ENCODE measurements at places on chromosomes 5 and 9.

GRCh38 chr5:153508700-153509099, 18.2 kb downstream of the GRIA1 start:
- no peak for DNase-seq

DNA sequence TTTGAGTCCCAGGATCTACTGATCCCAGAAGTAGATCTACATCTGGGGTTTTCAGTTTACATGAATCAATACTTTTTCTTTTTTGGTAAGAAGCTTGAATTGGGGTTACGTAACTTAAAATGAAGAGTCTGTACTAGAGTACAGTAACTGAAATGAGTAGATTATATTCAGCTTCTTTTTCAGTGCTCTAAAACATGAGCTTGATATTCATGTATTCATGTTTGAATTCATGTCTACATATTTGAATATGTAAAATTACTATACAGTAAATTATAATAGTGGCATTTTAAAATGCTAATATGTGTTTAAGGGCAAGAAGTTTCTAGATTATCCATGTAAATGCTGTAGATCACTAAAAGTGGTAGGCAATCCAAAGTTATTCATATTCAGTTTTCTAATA, 14.8 kb downstream of the POU5F2 start:
- no peak for DNase-seq

GRCh38 chr9:130914417-130915095, 17.9 kb upstream of the QRFP start:
- no peak for DNase-seq

DNA sequence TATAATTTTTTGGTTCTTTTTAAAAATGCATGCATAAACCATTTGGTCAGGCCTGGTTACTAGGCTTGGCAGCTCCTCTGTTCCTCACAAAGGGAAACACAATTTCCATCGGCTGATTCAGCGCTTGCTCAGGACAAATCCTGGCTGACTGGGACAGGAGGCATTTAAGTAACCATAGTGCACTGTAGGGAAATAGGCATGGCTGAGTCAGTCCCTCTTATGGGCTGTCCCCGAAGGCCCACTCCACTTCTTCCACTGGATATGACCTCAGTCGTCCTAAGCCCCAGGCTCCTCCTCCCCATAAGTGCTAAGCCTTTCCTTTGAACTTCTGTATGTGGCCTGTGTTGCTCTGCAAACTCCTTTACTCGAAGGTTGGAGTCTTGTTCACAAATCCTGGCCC, 71.2 kb upstream of the GLIS3 start:
- no peak for DNase-seq

- no peak for DNase-seq
These were observed 2.3 kb upstream of the TOR4A start for GRCh38 chr9:137275203-137275587.

DNA sequence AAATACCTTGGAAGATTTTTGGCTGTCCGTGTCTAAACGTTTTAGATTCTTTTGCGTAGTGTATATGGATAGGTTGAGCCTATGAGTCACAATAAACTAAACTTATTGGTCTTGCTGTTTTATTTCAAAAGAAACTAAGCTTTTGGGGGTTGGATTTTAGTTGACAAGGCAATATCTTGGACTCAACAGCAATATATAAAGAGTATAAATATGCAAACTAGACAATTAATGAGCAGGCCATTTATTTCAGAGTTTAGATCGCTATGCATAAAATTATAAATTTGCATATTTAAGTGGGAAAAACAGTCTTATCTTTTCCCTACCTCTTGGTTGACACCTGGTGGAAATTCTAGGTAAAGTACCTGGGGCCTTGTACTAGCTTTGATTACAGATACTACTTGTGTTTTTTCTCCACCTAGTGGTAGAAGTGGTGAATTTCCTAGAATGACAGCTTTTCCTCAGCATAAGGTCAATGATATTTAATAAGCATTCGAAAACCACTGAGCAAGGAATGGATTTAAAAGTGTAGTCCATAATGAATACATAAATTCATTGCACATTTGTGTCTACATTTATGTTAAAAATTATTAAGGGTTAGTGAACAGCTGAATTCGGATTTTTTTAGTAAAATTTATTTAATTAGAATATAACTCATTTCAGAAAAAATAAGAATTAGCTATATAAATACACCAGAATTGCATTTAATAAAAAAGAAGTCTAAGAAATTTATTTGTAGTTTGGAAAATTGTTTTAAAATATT, 1.7 kb upstream of the ARRDC3 start:
- peak; percentile 44 for DNase-seq

- DNase-seq = peak; percentile 70
These were observed 608 bp downstream of the ENTR1 start for GRCh38 chr9:136409557-136410455.

DNA sequence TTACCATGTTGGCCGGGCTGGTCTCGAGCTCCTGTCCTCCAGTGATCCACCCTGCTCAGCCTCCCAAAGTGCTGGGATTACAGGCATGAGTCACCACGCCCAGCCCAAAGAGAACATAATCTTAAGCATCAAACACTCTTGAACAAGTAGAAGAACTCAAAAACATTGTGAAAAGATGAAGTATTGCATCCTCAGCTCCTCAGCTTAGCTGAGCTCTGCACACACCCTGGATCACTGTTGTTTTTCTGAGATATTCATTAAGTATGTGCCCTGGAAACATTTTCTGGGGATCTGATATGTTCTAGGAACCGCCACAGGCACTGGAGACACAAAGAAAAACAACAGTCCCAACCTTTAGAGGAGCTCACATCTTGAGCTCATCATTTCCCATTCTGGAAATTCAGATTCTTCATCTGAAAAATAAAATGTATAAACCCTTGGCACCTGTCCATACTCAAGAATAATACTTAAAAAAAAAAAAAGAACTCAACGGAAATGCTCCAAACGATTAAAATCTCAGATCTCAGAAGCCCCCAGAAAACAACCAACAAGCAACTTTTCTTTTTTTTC, 62.2 kb upstream of the ZNF462 start:
- no peak for DNase-seq

- no peak for DNase-seq
These were observed 25.4 kb upstream of the TOMM5 start for GRCh38 chr9:37617832-37618231.

GRCh38 chr9:113886933-113887332, 10.8 kb downstream of the ZNF618 start:
- no peak for DNase-seq

DNA sequence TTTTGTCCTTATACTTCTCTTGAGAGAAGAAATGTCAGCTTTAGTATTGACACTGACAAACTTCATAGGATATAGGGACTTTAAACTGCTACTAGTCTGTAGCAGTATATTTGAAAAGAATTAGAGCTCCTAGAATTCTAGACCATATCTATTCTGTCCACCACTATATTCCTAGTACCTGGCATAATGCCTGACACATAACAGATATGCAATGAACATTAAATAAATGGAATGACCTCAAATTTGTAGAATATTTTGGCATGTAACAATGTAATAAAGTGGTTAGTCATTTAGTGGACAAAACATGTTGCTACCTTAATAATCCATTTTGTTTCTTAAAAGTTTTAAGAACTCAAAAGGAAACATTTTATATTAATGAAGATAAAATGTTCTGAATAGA, 57.5 kb downstream of the HOMER1 start:
- no peak for DNase-seq

- DNase-seq = no peak
These were observed 257.9 kb downstream of the MAN2A1 start for GRCh38 chr5:109947667-109948066.

GRCh38 chr9:15369871-15370270, 52.8 kb upstream of the SNAPC3 start:
- no peak for DNase-seq

GRCh38 chr5:30100148-30100713, 1093.3 kb upstream of the CDH6 start:
- DNase-seq = no peak

DNA sequence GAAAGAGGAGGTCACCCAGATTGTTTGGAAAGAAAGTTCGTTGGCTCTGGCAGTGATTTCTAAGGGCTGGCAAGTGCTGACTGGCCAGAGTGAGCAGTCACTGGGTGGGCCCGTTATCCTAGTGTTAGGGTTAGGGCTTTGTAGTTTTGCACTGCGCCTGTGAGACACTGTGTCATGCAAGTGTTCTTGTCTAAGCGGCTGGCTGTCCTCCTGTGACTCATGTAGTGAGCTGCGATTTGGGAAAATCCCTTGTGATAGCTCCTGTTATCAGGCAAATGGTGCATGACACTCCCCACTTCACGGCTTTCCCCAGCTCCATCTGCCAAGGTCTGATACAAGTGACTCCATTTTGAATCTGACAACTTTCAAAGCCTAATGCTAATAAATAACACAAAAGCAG, 526.0 kb upstream of the ADAMTS16 start:
- no peak for DNase-seq

- DNase-seq = no peak
These were observed 402.4 kb upstream of the PTGER4 start for GRCh38 chr5:40277161-40277906.

GRCh38 chr5:96661855-96662724, at the start of gene CAST:
Gene CAST (plus strand): TSS chr5:96662376. CDS start chr5:96662423, 47 bp downstream.
- DNase-seq = peak; percentile 71

GRCh38 chr5:124457101-124457500, 289.3 kb downstream of the ZNF608 start:
- no peak for DNase-seq

- no peak for DNase-seq
These were observed 20.1 kb upstream of the SMARCA2 start for GRCh38 chr9:1995084-1995483.

- DNase-seq = no peak
These were observed 61.4 kb upstream of the DAB2IP start for GRCh38 chr9:121589986-121590385.

DNA sequence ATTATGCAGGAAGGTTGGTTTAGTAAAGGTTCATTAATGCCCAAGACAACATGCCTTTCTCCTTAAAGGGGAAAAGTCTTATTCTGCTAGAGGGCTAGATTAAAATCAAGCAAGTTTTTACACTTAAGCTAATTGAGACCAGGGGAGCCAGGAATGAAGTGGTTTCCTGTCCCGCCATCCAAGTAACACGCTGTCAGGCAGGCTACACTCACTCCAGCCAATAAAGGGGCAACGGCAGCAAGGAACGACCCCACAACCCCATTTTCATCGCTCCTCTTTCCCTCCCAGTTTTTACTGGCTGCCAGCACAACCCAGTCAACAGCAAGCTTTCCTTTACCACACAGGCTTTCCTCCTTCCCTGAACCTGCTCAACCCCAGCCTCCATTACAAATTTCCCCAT, 225.1 kb downstream of the DCP2 start:
- no peak for DNase-seq

- DNase-seq = no peak
These were observed 68.2 kb downstream of the KCNT1 start for GRCh38 chr9:135770203-135770535.

- DNase-seq = no peak
These were observed 15.1 kb upstream of the CXCL14 start for GRCh38 chr5:135593886-135594285.

- no peak for DNase-seq
These were observed 1579.3 kb upstream of the CDH6 start for GRCh38 chr5:29614206-29614605.

GRCh38 chr5:55636683-55637082, 75.4 kb downstream of the SLC38A9 start:
- no peak for DNase-seq

- no peak for DNase-seq
These were observed 43.6 kb upstream of the ZBTB43 start for GRCh38 chr9:126761274-126761673.

DNA sequence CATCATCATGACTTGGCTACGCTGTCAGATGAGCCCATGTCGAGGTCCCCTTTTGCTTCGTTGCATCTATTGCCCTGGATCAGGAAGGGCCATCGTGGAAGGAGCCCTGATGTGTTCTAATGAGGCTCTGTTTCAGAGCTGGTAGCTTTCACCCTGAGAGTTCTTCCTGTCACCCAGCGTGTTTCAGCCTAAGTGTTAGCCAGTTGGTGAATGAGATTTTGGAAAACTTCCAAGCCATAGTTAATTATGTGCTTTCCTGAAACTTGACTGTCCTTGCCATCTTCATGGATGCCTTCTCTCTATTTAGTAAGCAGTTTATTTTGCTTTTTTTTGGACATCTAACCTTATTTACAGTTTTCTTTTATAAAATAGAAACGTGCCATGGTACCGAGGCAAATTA, 1695.4 kb upstream of the WWC1 start:
- DNase-seq = no peak

DNA sequence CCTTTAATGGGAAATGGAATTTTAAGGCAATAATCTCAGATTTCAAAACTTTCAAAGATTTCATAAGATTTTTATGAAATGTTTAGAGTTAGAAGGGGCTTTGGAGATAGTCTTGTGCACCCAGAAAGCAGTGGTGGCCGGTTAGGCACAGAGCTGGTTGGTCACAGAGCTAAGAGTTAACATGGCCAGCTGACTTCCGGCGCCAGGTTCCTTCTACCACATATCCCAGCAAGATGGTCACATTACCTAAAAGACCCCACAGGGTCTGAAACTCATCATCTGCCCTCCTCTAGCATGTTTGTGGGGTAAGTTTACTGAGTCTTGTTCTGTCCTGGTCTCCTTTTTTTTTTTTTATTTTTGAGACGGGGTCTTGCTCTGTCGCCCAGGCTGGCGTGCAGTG, 19.3 kb downstream of the QRFP start:
- no peak for DNase-seq

DNA sequence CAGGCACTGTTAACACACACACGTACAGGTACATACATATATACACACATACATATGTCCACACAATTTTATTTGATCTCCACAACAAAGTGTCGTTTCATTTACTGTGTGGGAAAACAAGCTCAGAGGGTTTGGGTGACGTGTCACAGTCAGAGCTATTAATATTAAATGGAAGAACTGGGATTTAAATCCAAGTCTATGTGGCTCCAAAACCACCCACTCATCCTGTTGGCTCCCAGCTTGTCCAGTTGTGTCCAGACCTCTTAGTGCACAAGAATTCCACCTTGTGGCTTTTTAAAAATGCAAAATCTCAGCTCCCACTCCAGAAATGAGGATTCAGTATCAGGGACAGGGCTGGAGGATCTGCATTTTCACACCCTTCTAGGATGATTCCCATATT, 52.3 kb upstream of the PTPDC1 start:
- no peak for DNase-seq

DNA sequence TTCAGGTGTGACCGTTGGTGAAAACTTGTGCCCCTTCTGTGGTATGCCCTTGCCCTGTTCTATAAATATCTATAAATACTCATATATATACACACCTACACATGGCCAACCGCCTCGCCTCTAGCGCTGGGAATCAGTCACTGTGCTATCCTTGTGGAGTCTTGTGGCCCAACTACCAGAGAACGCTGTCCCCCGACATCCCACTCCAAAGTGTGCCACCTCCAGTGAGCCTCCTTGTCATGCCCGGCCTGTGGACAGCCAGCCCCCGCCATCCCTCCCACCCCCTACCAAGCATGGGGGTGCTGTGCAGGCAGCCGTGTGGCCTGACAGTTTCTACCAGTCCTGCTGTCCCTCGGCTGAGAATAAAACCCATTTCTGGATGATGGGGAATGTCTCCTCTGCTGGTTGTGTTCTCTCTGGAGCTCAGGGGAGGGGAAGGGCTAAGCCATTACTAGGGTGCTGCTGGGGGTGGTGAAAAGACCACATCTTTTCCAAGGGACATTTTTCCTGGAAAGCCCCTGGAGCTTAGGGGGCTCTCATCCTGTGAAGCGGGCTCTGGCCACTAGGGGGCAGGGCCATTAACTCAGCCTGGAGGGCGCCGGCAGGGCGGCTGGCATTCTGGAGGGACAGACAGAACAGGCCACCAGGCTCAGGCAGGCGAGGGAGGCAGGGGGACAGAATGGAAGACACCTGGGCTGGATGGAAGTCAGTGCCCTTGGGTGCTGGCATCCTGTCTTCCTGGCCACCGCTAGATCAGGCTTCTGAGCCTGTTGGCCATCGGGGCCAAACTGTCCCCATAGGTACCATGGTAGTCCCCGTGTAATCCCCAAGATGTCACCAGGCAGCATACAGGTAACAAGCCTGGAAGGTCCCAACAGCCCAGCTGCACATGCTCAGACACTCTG, 20.7 kb downstream of the GOLGA2 start:
- DNase-seq = peak; percentile 98
